ENCODE measurements at places on chromosomes 3 and 15.

GRCh38 chr15:69693059-69693458 lies 240.4 kb downstream of the RPLP1 start:
- H3K4me1 ChIP-seq: peaks cover 13% of the 10 kb centered on the region
- H3K27me3 ChIP-seq: peaks cover 43% of the 10 kb centered on the region
- peaks cover 16% of the 10 kb centered on the region for H3K36me3 ChIP-seq
- no peak overlapping the region for H3K27ac ChIP-seq
- H3K4me3 ChIP-seq: no peak overlapping the region

DNA sequence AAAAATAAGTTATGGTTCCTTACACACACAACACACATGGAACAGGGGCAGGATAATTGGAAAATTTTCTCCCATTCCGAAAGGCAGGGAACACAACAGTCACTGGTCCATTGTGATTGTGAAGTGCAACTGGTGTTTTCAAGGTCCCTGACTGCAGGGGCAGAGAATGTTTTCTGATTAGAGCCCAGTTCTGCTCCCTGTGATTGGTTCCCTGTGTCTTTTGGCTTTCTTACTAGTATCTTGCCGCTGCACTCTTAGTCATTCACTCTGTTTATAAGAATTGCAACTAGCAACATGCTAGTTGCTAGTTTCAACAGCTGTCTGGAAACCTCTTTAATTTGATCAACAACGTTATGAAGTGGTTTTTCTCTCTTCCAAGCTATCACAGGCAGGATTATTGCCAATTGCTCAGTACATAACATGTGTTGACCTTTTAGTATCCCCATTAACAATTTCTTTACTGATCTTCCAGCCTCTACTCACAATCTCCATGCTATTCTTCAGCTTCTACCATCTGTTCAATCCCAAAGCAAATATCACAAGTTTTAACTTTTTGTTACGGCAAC lies 177.5 kb downstream of the EPHA6 start:
- H3K27me3 ChIP-seq: no peaks in the 10 kb centered on the region
- no peak for DNase-seq
- H3K4me3 ChIP-seq: no peak overlapping the region
- no peaks in the 10 kb centered on the region for H3K4me1 ChIP-seq

DNA sequence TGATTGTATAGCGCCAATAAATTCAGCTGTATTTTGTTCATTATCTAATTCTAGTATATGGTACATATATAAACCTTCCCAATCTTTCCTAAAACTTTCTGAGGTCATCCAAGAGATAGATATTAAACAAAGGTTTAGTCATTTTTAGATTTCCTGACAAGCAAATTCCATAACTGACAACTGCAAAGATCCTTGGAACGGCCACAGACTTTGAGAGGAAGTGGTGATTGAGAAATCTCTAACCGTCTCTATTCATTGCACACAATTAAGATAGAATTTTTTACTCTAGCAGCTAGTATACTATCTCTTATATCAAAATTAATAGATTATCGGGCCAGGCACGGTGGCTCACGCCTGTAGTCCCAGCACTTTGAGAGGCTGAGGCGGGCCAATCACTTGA lies 4.7 kb downstream of the CSNK1G1 start:
- H3K27me3 ChIP-seq: no peaks in the 10 kb centered on the region
- H3K27ac ChIP-seq: no peak overlapping the region
- DNase-seq: no peak
- peaks cover 18% of the 10 kb centered on the region for H3K4me1 ChIP-seq
- H3K4me3 ChIP-seq: no peak overlapping the region
- peaks cover 22% of the 10 kb centered on the region for H3K36me3 ChIP-seq

GRCh38 chr15:60960517-60960916 lies 268.6 kb downstream of the RORA start:
- H3K27ac ChIP-seq: no peak overlapping the region
- no peak for DNase-seq
- peaks cover 7% of the 10 kb centered on the region for H3K27me3 ChIP-seq
- no peaks in the 10 kb centered on the region for H3K4me1 ChIP-seq
- H3K36me3 ChIP-seq: no peaks in the 10 kb centered on the region

GRCh38 chr3:155026999-155027591 lies 53.0 kb upstream of the MME start:
- no peaks in the 10 kb centered on the region for H3K27me3 ChIP-seq
- no peak overlapping the region for H3K27ac ChIP-seq
- no peak for DNase-seq
- H3K4me3 ChIP-seq: no peak overlapping the region
- H3K36me3 ChIP-seq: no peaks in the 10 kb centered on the region
- H3K4me1 ChIP-seq: no peaks in the 10 kb centered on the region

- peaks cover 86% of the 10 kb centered on the region for H3K27me3 ChIP-seq
- peaks cover 40% of the 10 kb centered on the region for H3K4me1 ChIP-seq
- peaks cover 3% of the 10 kb centered on the region for H3K36me3 ChIP-seq
- peak overlapping the region; percentile 82 for H3K27ac ChIP-seq
- H3K4me3 ChIP-seq: peak overlapping the region; percentile 79
Measured at GRCh38 chr15:89408372-89409183, 74.0 kb upstream of the POLG start.

- no peak overlapping the region for H3K27ac ChIP-seq
- H3K4me1 ChIP-seq: no peaks in the 10 kb centered on the region
- H3K27me3 ChIP-seq: peaks cover 17% of the 10 kb centered on the region
- DNase-seq: no peak
Measured at GRCh38 chr15:71647487-71647808, 162.9 kb upstream of the NR2E3 start.

DNA sequence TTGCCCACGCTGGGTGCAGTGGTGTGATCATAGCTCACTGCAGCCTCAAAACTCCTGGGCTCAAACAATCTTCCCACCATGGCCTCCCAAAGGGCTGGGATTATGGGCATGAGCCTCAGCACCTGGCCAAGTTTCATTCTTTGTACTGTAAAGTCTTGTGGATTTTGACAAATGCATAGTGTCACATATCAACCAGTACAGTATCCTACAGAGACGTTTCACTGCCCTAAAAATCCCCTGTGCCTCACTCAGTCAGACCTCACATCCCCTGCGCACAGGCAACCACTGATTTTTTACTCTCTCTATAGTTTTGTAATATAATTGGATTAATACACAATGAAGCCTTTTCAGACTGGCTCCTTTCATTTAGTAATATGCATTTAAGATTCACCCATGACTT lies 130.7 kb upstream of the UBE2E1 start:
- H3K4me1 ChIP-seq: peaks cover 2% of the 10 kb centered on the region
- H3K27me3 ChIP-seq: peaks cover 25% of the 10 kb centered on the region
